HTR-8/SVneo (cell line): ENCODE measurements at places on chromosomes 7 and 10.
A peak's percentile ranks its signal among the peaks of the same experiment; 100 is the strongest.

GRCh38 chr10:33412653-33413361 is 78.3 kb upstream of the NRP1 start:
- DNase-seq: peak; percentile 5

DNA sequence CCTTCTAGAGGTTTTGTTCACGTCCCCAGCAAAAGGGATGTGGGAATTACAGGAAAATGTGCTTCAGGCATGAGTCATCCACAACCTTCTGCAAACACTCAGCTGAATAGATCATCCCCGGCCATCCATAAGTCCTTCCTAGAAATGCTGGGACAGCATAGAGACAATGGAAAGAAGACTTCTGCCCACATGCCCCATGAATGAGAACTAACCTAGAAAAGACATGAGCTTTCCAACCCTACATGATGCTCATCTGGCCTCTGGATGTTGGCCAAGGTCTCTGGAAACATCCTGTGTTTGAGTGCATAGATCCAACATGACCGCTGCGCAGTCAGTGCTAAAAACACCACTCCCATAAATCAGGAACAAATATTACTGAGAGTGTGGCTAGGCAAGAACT is 277.5 kb downstream of the PLXNA4 start:
- DNase-seq: no peak

- no peak for DNase-seq
These were observed 129.5 kb downstream of the GRM8 start for GRCh38 chr7:127123220-127123619.

- no peak for DNase-seq
These were observed 160.1 kb downstream of the NEURL1 start for GRCh38 chr10:103653581-103654037.

- no peak for DNase-seq
These were observed 34.8 kb downstream of the LUC7L2 start for GRCh38 chr7:139394540-139394939.

DNA sequence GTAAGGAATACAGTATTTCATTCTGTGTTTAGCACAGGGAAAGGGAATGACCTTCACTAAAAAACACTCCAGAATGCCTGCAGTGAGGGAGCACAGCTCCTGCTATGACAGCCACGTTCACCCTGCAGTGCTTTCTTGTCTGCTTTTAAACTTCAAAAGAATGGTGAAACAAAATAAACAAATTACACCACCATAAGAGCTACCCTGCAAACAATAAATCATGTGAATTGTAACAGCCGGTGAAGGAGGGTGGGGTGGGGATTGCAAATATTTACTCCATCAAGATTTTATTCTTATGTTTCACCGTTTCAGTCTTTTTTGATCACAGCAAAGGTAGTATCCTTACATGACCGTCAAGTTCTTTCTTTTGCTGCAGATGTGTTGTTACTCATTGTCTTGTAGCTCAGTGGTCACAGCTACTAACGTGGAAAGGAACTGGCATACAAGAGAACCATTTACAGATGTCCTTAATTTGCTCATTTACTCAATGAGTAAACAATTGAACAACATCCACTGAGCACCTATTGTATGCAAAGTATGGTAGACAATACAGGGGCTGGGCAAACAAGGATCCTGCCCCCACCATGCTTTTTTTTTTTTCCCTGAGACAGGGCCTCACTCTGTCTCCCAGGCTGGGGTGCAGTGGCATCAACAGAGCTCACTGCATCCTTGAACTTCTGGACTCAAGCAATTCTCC is 4.1 kb upstream of the CHN2 start:
- DNase-seq: no peak

- no peak for DNase-seq
These were observed 41.6 kb downstream of the BMPR1A start for GRCh38 chr10:86798025-86798424.
